Activated T-helper 1 cell treated with anti-CD3 and anti-CD28 coated beads, Interleukin-2, amount 50 U/mL, for 16 hours (primary cell): ENCODE measurements at places on chromosomes 5 and 9.
A peak's percentile ranks its signal among the peaks of the same experiment; 100 is the strongest.

- no peak for DNase-seq
Observed at GRCh38 chr5:94916619-94917018, 298.1 kb downstream of the SLF1 start.

- no peak for DNase-seq
Observed at GRCh38 chr5:93349613-93350012, 231.4 kb downstream of the NR2F1-AS1 start.

DNA sequence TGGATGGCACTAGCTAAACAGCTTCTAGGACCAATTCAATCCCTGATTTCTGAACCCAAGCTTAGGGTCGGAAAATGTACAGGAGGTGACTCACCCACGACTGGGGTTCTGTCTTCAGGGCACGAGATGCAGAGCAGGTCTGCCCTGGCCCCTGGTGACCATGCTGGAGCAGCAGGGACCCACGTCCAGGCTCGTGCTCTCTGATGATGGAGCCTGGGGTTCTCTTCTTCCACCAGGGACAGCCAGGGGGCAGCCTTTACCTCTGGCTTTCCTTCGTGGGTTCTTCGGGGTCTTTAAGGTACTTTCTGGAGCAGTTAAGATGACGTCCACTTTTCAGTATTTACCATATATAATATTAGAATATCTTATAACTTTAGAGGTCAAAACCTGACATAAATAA, 2.1 kb downstream of the CFAP77 start:
- DNase-seq, result no peak

DNA sequence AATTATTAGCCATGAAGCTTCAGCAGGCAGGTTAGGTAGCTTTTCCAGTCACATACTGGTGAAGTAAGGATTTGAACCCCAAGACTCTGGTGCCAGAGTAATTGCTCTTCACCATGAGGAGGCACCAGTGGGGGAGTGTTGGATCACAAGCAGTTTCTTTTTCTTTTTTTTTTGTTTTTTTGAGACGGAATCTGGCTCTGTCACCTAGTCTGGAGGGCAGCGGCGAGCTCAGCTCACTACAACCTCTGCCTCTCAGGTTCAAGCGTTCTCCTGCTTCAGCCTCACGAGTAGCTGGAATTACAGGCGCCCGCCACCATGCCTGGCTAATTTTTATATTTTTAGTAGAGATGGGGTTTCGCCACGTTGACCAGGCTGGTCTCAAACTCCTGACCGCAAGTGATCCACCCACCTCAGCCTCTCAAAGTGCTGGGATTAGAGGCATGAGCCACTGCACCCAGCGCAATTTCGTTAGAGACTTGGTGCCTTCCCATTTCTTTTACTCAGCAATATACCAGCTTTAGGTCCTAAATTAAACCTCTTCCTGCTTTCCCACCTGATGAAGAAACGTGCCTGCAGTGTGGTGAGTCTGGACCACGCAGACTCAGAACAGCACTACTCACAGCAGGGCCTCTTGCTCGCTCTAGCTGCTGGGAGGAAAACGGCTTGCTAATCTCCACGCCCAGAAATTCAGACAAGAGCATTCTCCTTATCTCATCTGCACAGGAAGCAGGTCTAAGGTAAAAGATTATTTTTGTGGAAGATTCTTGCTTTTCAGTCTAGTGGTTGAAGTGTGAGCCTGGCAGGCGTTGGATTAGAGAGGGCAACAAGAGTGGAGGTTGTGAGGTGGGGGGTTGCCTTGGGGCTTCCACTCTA, at the start of gene S100Z:
S100Z (plus strand) TSS at position 596 of the 873 bp plus-strand sequence. CDS start 25,346 bp downstream, outside the sequence.
- peak; percentile 10 for DNase-seq

- DNase-seq, result no peak
Observed at GRCh38 chr5:99334936-99335335, 406.1 kb upstream of the CHD1 start.

DNA sequence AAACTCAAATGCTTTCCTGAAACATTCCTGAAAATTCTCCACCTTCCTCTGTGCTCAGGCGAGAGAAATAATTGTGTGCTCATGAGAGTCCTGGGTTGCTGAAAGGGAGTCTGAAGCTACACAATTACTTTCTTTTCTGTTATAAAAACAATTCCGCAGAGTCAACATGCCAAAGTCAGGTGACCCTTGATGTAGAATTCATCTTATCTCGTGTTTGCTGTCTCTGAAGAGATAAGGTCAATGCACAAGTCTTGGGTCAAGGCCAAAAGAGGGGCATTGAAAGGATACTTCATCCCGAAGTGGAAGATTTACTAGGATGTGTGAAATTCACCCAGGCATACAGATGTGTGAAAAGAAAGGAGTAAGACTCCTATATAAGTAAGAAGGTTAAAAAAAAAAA, 493.5 kb downstream of the SEMA5A start:
- no peak for DNase-seq

DNA sequence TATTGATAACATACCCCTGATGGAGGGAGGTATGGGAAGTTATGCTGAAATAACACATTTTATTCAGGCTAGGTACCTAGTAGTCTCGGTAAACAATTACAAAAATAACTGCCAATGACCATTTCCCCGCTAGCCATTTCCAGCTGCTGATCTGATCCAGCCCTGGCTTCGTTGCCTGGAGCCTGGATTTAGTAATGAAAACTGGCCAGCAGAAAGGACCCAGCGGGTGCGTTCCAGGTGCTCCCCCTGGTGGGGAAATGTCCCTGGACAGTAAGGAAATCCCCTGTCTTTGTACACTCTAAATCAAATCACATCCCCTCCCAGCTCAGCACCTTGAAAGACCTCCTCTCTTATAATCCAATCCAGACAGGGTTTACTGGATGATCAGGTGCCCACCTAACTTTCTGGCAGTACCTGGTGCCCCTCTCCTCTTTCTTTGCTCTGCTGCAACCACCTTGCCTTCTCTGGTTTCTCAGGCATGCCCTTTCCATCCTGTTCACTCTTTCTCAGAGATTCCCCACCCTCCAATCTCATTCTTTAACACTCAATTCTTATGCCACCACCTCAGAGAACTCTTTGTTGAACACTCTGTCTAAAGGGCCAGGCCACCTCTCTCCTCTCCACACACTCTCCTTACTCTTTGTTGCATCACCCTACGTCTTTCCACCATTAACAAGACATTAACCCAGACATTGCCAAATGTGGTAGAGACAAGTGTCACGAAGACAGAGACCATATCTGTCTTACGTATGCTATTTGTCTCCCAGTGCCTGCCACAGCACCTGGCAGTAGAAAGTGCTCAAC, 50.1 kb upstream of the SMAD5 start:
- peak; percentile 5 for DNase-seq

- DNase-seq, result no peak
Observed at GRCh38 chr9:33939924-33940874, 108.5 kb downstream of the UBAP2 start.

GRCh38 chr5:133603711-133604110, 8.6 kb downstream of the FSTL4 start:
- DNase-seq, result no peak

DNA sequence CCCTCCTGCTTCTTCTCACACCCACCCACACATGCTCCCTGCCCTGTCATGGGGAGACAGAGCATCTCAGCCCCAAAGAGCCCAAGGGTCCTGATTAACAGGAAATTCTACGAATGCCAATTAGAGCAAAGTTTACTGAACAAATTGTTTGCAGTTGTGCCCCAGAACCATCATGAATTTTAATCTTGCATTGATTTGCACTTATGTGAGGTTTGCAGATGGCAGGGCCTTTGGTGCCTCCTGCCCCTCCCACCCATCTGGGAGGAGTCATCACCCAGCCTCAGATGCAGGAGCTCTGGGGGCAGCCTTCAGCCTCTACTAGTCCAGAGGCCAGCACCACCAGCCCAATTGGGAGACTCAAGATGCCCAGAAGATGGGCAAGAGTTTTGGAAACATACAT, 80.8 kb downstream of the PCDH1 start:
- DNase-seq, result no peak

DNA sequence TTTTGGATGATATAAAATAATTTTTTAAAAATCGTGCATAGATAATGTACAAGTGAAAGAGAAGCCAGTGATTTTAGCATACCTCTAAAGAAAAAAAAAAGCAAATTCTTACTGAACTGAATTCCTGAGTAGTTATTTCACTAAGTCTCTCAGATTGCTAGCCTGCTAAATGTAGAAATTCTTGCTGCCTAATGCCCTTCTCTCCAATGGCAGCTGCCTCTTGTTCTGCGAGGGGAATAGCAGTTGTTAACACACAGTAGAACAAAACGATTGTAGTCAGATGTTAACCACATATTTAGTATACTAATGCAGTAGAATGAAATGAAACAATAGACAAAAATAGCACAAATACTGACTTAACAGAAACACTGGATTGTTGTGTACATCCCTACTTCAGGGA, 26.8 kb downstream of the SMAD5 start:
- DNase-seq, result no peak

DNA sequence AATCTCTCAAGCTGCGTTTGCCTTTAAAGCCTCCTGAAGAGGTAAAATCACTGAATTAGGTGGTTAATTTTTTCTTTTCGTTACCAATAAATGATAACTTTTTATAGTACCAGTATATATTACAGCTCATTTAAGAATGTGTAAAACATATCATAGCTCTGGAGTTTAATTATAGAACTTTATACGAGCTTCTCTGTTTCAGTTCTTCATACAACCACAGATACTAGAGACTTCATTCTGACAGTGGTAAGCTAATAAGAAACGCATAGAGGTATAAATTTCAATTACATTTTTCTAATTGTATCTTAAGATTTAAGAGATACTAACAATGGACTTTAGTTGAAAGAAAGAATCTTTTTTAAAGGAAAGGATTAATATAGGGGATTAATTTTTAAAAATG, 73.9 kb downstream of the PBX3 start:
- DNase-seq, result no peak

DNA sequence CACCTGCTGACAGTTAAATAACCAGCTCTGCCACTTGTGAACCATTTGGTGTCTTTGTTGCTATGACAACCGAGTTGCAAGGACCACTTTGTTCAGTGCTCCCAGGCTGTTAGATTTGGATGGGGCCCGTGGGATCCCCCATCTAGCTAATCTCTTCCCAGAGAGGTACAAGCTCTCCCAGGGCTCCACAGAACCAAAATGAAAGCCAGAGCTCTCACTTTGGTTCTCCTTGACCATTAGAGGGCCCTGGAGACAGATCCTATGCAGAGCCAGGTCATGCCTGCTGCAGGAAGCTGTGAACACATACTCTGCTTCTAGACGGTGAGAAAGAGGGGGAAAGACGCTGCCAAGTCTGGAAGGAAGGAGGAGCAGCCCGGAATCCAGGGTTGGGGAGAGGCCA, 224.6 kb downstream of the GABBR2 start:
- no peak for DNase-seq

DNA sequence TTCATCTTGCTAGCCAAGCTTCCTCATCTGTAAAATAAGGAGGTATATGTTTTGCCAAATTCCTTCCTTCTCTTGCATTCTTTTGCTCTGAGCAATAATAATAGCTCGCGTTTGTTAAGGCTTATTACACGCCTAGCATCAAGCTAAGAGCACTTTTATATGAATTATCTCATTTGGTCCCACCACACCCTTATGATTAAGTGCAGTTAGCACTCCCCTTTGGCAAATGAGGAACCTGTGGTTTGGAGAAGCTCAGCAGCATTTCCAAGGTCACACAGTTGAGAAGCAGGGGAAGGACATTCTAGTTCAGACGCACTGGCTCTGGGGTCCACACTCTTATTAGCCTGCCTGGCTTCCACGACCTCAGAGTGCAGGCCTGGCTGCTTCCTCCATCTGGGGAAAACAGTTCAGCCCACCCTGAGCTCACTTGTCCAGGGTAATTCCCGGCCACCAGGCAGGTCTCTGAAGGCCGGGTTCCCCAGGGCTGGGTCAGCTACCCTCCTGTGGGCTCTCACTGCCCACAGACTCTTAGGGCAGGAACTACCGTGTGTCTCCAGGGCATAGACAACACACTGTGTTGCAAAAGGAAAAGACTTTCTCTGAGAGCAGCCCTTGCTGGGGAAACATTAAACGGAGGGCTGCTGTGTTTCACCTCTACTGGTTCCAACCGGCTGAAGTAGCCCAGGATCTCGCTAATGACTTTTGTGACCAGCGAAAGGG, 9.9 kb upstream of the FBP1 start:
- no peak for DNase-seq

- no peak for DNase-seq
Observed at GRCh38 chr5:132947671-132948070, 15.8 kb downstream of the AFF4 start.

DNA sequence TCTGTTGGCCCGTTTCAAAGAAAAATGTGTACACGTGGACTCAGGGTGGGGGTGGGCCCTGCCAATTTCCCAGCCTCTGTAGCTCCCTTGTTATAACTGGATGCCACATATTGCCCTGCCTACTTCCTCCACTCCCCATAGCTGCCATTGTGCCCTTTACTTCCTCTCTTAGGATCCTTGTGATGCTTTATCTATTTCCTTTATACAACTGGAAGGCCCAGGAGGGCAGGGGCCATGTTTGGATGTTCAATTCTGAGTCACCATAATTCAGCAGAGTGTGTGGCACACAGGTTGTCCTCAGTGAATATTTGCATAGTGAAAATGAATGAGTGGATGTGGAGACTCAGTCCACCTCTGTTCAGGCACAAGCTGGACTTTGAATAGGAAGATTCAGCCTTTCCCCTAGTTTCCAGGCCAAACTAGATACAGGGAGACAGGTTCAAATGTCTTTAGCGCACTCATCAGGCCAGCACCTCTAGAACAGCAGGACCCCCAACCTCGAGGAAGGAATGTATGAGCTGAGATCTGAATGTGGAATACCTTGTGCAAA, 10.6 kb upstream of the FEM1C start:
- DNase-seq, result no peak

DNA sequence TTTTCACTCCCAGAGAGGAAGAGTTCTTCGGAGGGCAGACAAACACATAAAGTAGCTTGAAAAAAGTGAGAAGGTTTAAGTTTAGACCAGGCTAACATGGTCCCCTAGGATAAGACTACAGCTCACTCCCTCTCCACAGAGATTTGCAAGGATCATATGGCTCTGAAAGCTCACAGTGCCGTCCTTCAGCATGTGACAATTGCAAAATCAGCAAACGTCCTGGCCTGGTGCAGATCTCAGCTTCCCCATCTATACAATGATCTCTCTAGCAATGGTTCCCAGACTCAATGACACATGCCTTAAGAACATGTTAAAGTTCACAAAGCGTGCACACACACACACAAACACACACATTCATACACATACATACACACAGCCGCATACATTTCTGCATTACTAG, 327.6 kb downstream of the ACTL7B start:
- no peak for DNase-seq

DNA sequence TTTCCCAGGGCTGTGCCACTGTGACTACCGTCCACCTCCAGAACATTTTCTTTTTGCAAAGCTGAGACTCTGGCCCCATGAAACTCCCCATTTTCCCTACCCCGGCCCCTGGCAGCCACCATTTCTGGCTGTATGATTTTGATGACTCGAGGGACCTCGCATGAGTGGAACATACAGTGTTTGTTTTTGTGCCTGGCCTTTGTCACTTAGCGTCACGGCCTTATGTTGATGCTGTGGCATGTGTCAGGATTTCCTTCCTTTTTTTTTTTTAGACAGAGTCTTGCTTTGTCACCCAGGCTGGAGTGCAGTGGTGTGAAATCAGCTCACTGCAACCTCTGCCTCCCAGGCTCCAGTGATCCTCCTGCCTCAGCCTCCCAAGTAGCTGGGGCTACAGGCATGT, 42.7 kb downstream of the ASS1 start:
- DNase-seq, result no peak
